ENCODE measurements at places on chromosomes 5 and 9.

GRCh38 chr9:81092057-81092456 is 597.3 kb downstream of the TLE1 start:
- no peak for DNase-seq

DNA sequence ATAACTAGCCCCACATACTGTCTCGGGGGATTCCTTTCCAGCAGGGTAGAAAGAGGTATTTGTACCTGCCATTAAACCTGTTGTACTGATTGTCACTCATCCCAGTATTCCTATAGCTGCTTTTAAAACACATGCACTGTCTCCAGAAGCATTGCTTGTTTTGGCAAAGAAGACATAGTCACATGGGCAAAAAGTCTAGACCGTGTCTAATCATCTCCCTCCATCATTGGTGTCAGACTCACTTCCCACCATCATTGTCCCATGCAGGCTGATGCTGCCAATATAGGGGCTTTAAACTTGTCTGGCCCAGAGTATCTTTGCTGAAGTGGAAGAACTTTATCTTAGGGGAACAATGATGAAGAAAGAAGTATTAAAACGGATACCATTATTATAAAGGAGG is 12.6 kb downstream of the DNAJC21 start:
- no peak for DNase-seq

GRCh38 chr5:90602681-90603080 is 44.1 kb downstream of the ADGRV1 start:
- DNase-seq = no peak

GRCh38 chr9:36794461-36794860 is 221.8 kb downstream of the MELK start:
- DNase-seq = no peak

DNA sequence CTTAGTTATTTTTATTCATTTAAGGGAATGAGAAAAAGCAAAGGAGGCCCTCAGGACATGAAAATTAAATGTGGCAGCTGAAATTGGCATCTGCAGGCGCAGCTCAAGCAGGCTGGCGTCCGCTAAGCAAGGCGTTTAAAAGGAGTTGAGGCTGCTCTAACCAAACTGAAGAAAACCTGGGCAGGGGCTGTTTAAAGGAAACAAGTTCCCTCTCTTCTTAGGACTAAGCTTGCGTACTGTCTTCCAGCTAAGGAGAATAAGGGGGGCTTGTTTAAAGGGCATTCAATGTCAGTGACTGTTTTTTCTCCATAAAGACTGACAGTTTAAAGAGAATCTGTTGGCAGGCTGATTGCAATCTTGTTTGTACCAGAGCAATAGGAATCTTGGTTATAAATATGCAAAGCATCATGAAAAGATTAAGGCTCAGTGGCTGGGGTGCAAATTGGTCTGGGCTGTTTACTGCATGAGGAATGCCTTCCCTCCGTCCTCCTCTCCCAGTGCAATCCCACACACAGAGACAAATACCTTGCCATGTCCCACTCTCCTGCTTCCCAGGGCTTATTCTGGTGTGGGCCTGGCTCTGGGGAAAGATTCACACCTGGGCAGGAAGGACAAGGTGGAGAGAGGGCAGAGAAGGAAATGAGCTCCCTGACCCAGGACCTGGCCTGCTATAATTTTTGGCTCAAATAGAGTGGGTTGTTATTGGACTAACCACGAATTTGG is 85.9 kb upstream of the LIFR start:
- no peak for DNase-seq

- DNase-seq = no peak
Observed at GRCh38 chr9:76655121-76655541, 109.1 kb upstream of the PCA3 start.

GRCh38 chr9:90869361-90869760 is 67.7 kb downstream of the SYK start:
- DNase-seq = no peak

GRCh38 chr5:90709323-90710155 is 150.9 kb downstream of the ADGRV1 start:
- DNase-seq = peak; percentile 10

DNA sequence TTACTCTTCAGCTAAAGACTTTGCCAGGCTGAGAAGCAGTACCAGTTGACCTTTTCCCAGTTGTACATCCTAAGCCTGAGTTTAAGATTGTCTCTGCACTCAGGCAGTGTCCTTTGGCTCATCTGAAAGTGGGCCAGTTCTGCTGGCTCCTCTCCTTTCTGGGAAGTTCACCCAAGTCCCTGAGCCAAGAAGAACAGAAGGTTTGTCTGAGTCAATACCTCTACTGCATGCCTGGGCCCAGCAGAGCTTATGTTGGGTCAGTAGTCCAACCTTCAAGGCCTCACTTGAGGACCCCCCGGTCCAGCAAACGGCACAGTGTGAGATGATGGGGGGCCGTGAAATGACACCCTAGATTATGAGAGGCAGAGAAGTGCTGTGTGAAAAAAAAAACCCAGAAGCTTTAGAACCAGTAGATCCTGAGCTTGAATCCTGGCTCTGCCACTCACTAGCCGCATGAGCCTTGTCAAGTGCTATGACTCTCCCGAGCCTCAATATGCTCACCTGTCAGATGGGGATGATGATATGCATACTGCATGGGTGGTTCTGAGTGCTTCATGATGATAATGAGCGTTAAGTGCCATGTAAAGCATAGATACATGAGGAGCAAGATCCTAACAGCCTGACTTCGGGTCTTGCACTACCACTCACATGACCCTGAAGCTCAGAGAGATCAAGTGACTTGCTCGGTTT is 156.0 kb downstream of the MACROH2A1 start:
- no peak for DNase-seq

GRCh38 chr5:178442405-178443257 is 147.6 kb downstream of the COL23A1 start:
- no peak for DNase-seq

DNA sequence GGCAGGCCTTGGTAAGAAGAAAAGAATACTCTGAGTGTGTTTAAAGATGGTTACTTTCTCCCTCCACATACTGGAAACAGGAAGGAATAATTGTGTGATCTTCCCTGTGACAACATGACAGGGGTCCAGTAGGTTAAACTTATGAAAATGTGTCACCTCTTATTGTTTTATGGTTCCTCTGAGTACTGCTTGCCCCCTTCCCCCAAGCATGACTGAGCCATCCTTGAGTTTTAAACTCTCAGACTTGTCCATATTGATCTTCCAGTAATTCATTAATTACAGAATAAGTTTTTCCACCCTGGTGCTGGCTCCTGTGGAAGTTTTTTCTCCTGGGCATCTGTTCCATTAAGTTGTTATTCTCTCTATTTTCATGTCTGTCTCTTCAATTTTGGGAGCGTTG is 95.8 kb downstream of the CNTLN start:
- DNase-seq = no peak

GRCh38 chr5:84265130-84265529 is 119.5 kb downstream of the EDIL3 start:
- no peak for DNase-seq

DNA sequence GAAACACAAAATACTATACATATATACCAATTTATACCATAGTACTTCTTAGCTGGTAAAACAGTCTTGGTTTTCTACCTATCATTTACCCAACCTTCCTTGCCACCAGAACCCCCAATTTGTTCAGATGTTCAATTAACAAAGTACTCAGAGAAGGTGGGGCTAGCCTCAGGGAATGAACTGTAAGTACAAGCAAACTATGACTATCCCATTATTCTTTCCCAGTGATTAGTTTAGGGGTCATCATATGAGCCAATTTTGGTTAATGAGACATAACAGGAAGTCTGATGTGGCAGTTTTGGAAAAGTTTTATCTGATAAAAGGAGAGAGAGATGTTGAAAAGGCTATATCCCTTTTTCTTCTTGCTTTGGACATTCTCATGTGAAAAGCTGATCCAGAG is 125.8 kb downstream of the DTWD2 start:
- no peak for DNase-seq

GRCh38 chr9:134852906-134853654 is 27.5 kb upstream of the FCN2 start:
- DNase-seq = no peak

GRCh38 chr9:113343732-113344231 is 3.7 kb upstream of the WDR31 start:
- DNase-seq = no peak

DNA sequence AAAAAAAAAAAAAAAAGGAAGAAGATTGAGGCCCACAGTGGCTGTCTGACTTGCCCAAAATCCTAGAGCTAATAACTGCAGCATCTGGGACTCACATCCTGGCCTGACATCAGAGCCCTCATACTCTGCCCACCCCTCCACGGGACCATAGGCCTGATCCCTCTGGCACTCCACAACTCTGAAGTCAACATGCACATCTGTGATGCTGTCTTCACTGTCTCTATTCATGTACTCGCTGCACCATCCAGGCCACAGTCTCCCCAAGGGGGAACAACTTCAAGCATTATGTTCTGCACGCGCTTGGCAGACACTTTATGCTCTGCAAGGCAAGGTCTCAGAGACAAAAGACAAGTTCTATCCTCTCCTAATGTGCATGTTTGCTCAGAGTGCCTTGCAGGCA is 158.2 kb downstream of the SPOCK1 start:
- DNase-seq = no peak

DNA sequence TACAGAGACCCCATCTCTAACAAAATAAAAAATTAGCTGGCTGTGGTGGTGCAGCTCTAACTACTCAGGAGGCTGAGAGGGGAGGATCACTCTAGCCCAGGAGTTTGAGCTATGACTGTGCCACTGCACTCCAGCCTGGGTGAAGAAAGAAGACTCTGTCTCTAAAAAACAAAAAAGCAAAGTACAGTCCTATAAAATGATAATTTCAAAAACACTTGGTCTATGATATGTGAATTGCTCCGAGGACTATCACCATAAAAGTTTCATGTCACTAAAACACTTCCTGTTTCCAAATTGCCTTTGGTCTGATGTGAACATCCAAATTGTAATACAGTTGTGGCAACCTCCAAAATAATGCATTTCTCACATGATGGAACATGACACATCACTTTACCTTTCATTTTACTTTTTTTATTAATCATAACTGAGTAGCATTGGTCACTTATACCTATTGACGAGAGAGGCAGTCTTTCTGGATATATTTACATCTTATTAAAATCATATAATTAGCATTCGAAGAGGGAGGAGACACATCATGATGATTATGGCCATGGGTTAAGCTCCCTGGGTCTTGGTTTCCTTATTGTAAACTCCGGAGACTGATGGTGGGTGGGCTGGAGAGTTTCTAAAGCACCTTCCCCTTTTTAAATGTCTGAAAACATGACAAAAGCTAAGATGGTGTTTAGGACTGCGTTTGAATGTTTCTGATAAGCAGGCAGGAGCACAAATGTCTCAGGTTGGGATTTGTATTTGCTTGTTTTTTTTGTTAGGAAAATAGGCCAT is 25.8 kb upstream of the CD180 start:
- DNase-seq = no peak

- DNase-seq = no peak
Observed at GRCh38 chr9:126131066-126132010, 195.3 kb upstream of the MVB12B start.

DNA sequence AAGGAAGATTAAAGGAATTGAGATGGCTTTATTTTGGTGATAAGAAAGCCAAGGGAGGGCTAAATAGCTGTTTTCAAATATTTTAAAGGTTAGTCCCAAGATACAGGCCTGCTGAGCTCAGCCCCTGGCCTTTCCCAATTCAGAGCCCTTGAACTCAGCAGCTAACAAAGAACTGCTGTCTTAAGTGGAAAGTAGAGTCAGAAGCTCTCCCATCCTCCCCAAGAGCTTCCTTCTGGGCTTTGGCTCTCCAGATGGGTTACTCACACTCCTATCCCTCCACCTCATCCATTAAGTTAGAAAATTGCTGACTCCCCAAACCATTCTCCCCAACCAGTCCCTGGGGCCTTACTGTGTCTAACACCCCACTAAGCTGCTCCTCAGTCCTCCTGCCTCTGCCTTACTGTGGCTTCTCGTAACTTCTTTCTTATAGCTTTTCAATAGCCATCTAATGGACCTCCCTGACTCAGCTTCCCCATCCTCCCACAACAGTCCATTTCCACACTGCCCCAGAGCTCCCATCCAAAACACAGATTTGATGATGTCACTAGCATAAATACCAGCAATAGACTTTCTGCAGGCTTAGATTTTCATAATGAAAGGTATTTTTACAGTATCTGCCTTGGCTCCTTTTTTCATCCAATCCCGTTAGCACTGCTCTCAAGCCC is 239.1 kb downstream of the ENC1 start:
- no peak for DNase-seq

GRCh38 chr9:101848485-101848919 is 110.1 kb upstream of the GRIN3A start:
- no peak for DNase-seq

- DNase-seq = peak; percentile 5
Observed at GRCh38 chr5:145752947-145753346, 82.2 kb downstream of the PRELID2 start.

GRCh38 chr5:61394078-61394704 is 62.1 kb downstream of the ZSWIM6 start:
- DNase-seq = no peak

GRCh38 chr9:20242510-20243189 is 379.6 kb downstream of the MLLT3 start:
- DNase-seq = no peak

DNA sequence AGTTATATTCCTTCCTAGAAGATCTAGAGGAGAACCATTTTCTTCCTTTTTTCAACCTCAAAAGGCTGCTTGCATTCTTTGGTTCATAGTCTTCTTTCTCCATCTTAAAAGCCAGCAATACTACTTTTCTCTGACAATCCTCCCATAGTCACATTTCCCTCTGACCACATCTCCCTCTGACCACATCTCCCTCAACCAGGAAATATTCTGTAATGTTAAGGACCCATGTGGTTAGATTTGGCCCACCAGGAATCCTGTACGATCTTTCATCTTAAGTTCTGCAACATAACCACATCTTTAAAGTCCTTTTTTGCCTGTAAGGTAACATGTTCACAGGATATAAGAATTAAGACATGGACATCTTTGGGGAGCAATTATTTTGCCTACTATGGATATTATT is 179.4 kb upstream of the SPEF2 start:
- no peak for DNase-seq

GRCh38 chr9:87668722-87669121 is 57.2 kb upstream of the CTSL start:
- DNase-seq = no peak

DNA sequence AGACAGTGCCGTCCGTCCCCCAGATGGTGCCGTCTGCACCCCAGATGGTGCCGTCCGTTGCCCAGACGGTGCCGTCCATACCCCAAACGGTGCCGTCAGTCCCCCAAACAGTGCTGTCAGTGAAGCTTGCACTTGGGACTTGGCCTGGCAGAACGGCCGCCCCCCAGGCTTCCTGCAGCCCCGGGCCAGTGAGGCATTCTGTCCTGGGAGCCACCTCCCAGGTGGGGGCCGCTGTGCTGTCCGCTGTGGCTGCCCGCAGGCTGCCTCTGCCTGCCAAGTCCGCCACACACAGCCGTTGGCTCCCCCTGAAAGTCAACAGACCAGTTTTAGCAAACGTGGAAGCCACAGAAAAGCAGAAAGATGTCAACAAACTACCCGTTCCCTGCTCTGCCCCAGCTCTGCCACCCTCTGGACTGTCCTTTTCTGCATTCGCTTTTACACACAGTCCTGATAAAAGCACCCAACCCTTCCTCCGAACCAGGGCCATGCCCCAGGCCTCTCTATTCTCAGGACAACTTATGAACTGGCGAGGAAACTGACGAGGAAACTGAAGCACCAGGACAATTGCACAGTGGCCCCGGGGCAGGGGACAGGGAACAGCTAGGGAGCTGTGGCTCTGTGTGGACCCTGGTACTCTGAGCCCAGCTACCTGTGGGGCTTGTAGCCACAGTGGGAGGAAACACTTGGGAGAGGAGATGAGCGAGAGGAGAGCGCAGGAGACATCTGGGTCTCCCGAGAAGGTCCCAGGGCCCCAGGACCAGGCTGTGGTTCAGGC is 39.6 kb upstream of the RXRA start:
- DNase-seq = no peak

GRCh38 chr5:59660737-59661136 is 232.8 kb downstream of the PDE4D start:
- DNase-seq = no peak
